ENCODE measurements at places on chromosomes 4 and X.
A peak's percentile ranks its signal among the peaks of the same experiment; 100 is the strongest.

DNA sequence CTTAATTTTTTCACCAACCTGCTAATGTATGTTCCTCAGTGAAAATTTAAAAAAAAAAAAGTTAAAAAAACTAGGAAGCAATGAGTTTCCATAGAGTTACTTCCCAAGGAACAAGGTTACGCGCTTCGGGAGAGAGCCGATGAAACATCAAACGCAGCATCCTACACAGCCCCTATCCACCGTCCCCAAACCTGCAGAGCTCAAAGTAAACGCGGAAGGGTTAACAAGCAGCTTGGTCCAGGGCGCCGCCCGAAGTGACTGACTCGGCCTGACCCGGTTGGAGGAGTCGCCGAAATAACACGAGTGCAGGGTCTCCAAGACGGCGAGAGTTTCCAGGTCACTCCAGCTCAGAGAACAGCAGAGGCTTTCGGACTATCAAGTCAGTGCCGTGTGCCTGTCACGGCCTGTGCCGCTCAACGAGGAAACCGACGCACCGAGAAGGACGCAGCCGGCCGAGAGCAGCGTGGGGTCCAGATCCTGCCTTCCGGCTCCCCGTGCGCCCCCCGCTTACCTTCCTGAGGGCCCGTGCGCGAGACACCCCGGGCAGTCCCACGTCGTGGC lies 512 bp downstream of the NOP14 start:
- no peak for DNase-seq

GRCh38 chrX:3268829-3269228 lies 77.6 kb downstream of the MXRA5 start:
- DNase-seq, result no peak

GRCh38 chrX:106415276-106415895 lies 196.4 kb upstream of the RADX start:
- DNase-seq, result peak; percentile 19

- DNase-seq, result no peak
These were observed 30.7 kb upstream of the ATP6AP2 start for GRCh38 chrX:40550066-40550465.

GRCh38 chr4:123676890-123677229 lies 280.3 kb downstream of the SPRY1 start:
- DNase-seq, result no peak

DNA sequence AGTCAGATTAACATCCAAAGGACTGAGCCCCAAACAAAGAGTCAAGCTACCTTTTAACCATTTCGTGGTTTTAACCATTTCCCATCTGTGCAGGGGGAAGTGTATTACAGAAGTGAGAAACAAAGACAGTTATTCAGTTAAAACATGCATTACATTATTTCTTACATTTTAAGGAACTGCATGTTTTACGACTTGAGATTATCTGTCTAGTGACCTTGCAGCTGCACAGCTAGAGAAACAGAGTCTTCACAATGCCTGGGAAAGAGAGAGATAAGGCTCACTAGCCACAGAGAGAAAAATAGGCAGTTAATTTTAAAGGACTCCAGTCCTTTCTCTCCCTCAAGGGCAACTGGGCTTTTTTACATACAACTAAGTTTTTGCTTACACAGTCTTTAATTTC lies 48.7 kb upstream of the KLHL4 start:
- DNase-seq, result no peak

- no peak for DNase-seq
These were observed 64.7 kb upstream of the RPL34 start for GRCh38 chr4:108555701-108556100.

DNA sequence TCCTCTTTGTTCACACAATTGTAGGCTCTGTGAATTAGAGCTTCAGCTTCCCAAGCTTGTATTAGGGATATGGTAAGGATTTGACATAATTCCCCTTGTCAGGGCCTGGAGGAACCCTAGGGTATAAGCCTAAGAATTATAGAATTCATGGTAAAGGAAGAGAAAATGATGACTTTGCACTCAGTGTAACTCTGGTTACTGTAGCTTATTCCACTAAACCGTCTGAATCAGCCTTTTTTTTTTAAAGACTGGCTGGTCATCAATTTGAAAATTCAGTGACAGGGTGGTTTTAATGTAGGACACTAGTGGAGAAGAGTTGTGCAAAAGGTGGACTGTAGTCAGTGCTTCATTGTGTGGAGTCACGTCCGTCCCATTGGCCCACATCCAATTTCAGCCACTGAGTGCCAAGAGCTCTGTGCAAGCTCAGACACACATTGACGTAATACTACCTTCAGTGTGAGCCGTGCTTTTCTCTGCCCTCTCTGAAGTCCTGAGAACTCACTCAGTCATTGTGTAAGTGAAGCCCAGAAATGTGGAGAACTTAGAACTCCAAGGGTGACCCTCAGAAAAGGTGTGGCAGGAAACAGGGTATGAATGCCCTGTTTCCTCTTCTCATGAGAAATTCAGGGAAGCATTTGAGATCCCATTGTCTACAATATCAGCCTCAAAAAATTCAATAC lies 449.8 kb downstream of the C4orf33 start:
- DNase-seq, result no peak

- DNase-seq, result no peak
These were observed 329.7 kb downstream of the FBXW7 start for GRCh38 chr4:152206185-152206584.

DNA sequence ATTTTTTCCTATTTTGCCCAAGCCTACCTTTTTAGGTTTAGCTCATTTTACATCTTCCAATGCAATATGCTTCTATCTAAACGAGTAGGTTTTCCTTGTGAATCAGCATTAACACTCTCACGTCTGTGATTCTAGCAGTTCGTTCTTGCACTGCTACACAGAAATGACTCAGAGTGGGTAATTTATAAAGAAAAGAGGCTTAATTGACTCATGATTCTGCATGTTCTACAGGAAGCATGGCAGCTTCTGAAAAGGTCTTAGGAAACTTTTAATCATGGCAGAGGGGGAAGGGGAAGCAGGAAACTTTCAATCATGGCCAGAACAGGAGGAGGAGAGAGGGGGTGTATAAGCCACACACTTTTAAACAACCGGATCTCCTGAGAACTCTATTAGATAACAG lies 44.9 kb downstream of the SPANXN1 start:
- no peak for DNase-seq

- DNase-seq, result no peak
These were observed 685.0 kb downstream of the RAPGEF2 start for GRCh38 chr4:159787901-159788300.

DNA sequence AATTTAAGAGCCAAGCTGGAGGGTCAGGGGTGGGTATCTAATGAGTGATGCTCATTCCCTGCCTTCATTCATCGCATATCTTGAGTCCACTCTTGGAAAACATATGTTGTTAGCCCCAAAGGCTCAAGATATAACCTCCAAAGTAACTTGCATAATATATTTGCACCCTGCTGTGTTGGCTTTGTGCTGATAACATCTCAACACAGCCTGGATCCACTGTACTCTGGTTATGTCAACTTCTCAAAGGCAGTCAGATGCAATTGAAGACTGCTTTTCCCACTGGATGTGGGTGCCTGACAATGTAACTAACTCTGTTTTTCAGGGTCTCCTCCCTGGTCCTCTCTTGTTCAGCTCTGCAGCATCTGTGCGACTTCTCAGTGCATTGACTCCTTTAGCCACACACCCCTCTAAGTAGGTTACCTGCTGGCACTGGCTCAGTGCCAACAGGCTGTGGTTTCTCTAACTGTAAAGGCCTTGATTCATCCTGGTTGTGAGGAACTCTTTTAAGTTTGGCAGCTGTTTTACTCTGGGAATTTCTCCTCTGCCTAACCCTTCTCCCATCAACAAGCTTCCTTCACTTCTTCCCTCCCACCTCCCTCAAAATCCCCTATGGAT lies 28.1 kb downstream of the SLC16A2 start:
- no peak for DNase-seq

- DNase-seq, result no peak
These were observed 68.5 kb downstream of the SH3RF1 start for GRCh38 chr4:169202145-169202699.

GRCh38 chr4:89023140-89023539 lies 33.8 kb downstream of the FAM13A start:
- DNase-seq, result no peak

GRCh38 chrX:68928401-68928800 lies 99.6 kb downstream of the EFNB1 start:
- DNase-seq, result no peak

DNA sequence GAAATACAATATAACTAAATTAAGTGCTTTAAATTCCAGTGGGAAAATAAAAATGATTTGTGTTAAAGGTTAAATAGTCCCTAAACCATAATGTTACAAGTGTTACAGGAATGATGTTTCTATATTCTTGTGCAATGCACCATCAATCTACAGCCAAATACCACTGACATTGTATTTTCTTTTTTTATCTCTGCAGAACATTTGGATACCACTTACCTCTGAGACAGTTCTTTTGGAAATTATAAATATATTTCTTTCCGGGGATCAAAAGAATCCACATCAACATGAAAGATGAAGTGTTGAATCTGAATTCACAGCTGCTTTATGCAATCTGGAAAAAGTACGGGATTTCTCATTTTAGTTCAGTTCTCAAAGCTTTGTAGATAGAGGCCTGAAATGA lies 518.3 kb upstream of the AGA start:
- DNase-seq, result no peak

DNA sequence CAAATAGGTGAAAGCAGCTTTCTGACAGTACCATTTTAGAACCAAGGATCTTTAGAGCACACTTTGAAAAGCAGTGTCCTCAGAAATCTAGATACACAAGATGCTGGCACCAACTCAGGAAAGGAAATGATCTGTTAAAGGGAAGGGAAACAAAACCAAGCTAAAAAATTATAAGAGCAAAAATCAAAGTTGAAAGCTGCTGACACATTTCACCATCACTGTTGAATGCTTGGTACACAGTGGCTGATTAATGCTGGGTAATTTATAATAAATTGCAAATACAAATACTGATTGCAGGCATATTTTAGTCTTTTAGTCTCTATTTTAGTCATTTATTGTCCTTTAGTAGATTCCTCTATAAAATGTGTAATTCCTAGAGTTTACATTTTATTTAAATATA lies 1540.1 kb upstream of the PCDH10 start:
- no peak for DNase-seq

DNA sequence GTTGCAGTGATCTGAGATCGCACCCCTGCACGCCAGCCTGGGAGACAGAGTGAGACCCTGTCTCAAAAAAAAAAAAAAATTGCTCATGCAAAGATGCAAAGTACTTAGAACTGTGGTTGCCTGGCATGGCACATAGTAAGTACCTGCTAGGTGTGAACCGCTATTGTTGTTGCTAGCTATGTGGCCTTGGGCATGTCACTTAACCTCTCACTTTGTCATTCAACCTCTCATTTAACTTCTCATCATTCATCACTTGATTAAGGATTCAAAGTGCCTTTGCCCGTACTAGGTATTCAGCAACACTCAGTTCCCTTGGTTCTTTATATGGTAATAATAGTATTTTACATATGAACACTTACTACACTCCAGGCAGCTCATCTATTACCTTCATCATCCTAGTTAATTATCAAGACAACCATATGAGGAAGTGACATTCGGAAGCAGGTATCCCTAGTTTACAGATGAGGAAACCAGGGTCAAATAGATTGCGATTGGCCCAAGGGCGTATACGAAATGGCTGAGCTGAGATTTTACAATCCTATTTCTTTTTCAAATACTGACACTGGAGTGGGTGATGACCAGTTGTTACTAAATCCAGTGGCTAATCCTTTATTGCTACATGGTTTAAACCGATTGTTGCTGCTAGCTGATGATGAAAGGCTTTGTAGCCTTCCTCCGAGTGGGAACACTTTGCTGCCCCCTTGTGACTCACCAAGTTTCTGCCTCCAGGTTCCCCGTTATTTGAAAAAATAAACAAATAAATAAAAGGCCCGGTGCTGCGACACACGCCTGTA lies 28.8 kb upstream of the SOWAHD start:
- peak; percentile 49 for DNase-seq

DNA sequence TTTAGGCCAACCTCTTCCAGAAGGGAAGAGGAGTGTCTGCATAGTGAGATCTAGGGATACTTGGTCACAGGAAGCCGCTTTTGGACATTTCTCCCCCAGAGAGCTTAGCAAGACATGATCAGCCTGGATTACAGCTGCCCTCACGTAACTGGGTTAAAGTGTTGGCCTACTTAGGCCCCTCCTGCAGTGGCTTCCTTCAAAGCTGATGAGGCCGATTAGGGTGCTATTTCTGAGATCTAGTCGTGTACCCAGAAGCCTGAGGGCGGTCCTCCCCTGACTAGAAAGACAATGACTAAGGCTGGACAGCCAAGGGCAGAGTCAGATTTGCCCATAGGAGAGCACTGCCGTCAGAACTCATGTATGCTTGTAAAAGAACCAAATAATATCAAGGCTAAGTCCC lies 135.0 kb downstream of the AMMECR1 start:
- no peak for DNase-seq

DNA sequence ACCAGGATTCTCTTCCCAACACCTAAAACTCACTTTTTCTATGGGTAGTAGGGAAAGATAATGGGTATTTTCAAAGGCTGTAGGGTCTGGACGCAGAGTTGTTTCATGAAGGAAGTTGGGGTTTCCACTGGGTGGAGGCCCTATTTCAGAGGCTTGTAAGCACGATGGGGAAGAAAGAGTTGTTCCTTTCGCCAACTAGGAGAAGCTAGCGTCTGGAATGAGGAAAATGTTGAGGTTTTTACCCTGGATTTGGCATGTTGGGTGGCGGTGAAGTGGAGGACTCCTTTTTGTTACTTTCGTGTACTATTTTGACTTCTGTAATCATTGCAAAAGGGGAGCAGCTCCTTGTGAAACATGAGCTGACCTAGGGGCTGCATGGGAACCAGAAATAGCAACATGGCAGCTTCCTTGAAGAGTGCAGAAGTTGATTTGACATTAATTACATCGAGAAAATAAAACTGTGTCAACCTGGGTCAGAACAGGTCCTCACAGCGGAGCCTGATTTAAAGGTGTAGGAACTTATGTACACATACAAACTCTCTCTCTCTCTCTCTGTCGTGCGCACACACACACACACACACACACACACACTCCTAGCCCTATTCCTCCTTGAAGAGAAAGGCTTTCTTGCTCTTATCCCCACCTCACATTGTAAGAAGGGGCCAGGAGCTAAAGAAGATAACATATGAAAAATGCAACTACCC lies 19.1 kb downstream of the VSIG4 start:
- no peak for DNase-seq

- DNase-seq, result no peak
These were observed 2.5 kb downstream of the CCNI start for GRCh38 chr4:77073106-77073809.

GRCh38 chrX:96407072-96407471 lies 277.6 kb upstream of the DIAPH2 start:
- DNase-seq, result no peak

DNA sequence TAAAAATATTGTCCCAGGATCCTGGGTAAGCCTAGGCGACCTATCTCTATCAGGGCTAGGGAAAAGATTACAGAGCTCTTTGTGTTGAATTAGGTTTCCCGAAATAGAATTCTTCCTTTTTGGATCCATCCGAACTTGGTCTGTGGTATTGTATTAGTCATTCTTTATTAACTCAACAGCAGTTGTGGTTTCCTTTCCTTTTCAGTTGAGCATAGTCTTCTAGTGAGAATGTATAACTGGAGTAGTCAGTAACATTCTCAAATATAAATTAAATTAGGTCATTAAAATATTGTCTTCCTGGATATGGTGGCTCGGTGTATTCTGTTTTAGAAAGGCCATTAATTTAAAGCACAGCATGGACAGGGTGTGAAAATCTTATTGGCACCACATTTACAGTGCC lies 520.4 kb downstream of the NLGN4X start:
- no peak for DNase-seq

- no peak for DNase-seq
These were observed 33.7 kb upstream of the MSL3 start for GRCh38 chrX:11724122-11725017.
